ENCODE measurements at places on chromosomes 12 and 14.

DNA sequence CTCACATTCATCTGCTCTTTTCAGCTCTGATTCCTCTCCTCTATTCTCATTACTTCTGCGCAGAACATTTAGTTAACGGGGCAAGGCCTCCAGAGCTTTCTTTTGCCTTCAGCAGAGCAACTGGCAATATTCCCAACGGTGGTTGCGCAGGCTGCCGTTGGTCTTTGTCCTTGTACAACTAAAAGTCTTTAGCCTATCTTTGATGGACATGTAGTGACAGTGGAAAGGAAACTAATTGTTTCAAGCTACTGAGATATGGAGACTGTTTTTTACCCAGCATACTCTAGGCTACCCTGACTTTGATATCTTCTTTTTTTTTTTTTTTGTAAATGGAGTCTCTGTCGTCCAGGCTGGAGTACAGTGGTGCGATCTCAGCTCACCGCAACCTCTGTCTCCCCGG is 12.6 kb downstream of the R3HDM2 start:
- no peak for DNase-seq

GRCh38 chr12:11681207-11681606 is 31.7 kb downstream of the ETV6 start:
- no peak for DNase-seq

GRCh38 chr12:6782119-6782518 is 7.2 kb upstream of the CD4 start:
- DNase-seq = no peak

DNA sequence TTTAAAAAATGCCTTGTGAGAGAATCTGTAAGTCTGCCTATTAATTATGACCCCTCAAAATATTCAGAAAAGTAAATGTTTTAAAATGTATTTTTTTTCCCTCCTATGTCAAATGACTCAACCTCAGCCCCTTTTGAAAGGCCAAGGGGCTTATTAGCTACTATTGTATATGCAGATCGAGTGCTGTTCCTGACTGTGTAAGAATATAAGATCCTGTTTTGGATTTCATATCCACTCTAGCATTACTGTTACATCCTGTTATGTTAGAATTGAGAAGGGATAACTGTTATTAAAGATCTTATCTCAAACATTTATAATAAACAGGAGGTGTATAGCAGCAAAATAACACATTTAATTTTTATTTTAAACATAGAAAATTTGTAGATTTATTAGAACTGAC is 46.6 kb upstream of the TPH2 start:
- DNase-seq = no peak

GRCh38 chr12:93108985-93109384 is 179.9 kb upstream of the EEA1 start:
- no peak for DNase-seq

DNA sequence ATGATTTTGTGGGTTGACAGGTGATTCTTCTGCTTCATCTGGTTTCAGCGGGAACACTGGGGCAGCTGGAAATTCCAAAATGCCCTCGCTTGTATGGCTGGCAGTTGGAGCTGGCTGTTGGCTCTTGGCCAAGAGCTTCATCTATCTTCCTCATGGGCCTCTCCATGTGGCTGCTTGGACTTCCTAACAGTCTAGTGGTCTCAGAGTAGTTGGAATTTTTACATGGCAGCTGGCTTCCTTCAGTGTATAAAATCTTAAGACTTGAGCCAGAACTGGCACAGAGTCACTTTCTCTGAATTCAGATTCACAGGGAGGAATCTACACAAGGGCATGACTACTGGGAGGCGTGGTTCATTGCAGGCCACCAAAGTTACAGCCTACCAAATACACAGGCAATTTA is 204.9 kb upstream of the RMST start:
- DNase-seq = no peak

DNA sequence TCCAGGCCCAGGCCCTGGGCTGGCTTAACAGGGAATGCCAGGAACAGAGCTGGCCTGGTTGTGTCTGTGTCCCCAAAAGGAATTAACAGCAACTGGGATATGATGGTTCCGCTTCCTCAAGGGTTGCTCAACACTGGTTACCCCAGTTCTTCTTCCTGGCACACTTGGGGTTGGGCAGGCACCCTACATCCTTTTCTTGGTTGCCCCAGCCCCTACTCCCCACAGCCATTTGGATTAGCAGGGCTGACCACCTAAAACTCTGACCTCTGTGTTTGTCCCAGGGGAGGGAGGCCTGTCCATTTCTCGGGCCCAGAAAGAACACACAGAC is 30.8 kb downstream of the NCKAP5L start:
- DNase-seq = no peak

DNA sequence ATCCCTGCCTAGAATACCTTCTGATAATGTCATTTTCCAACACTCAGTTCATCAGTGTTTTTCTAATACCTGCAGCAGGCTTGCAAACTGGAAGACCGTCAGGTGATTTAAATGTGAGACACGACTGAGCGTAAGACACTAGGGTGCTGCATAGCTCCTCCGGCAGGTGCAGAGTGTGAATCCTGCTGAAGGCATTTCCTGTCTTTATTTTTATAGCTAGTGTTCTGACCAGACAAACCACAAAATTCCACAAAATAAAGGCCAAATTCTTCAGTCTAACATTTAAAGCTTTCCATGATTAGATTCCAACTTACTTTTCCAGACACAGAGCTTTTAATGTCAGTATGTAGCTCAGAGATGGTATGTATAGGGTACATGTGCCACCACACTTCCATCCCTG is 70.7 kb downstream of the BBS10 start:
- no peak for DNase-seq

DNA sequence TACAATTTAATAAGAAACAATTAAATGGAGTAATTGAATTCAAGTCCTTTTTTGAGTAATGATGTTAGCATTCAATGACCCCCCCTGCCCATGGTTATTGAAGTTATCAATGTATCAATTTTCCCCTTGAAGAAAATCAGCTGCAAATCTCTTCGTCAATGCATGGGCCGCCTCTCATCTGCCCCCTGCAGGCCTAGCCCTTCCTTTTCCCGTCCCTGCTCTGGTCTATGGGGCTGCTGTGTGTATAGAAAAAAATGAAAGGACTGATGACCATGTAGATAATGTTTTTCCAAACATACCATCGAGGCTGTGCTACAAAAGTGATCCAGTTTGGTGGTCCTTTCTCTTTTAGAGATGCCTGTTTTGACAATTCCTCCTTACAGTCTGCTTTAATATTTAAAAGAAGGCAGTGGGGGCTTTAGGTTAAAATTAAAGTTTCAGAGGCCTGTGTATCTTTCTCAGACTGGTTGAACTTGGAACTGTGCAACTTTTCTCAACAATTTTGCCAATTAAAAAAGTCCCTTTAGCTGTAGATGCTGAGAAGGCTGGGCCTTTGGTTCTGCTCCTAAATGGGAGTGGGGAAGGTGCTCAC is 98.4 kb downstream of the APAF1 start:
- DNase-seq = peak; percentile 53

DNA sequence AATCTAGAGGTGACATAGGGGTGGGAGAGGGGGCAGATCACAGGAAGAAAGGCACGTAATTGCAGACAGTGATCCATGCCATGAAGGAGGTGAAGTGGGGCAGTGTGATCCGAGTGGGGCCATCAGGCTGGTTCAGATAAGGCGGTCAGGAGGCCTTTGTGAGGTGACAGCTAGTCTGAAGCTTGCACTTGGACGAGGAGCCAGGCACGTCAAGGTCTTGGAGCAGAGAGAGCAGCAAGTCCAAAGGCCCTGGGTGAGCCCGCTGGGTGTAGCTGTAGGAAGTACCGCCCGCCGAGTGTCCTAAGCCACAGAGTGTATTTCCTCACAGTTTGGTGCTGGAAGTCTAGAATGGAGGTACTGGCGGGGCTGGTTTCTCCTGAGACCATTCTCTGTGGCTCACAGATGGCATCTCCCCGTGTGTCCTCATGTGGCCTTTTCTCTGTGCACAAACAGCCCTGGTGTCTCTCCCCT is 23.6 kb downstream of the RHOF start:
- no peak for DNase-seq

DNA sequence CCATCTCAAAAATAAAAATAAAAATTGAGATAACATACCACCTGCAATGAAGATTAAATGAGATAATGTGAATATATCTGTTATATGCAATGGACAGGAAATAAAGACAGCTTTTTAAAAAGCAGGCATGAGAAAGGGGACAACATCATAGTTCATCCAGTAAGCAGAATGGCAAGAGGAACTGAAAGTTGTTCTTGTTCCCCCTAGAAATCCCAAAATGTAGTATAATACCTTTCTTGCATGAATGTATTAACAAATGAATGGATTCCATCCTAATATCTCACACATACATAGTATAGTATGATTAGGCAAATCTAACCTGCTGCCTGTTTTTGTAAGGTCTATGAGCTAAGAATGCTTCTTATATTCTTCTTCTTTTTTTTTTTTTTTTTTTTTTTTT is 31.4 kb downstream of the FGD6 start:
- DNase-seq = no peak

DNA sequence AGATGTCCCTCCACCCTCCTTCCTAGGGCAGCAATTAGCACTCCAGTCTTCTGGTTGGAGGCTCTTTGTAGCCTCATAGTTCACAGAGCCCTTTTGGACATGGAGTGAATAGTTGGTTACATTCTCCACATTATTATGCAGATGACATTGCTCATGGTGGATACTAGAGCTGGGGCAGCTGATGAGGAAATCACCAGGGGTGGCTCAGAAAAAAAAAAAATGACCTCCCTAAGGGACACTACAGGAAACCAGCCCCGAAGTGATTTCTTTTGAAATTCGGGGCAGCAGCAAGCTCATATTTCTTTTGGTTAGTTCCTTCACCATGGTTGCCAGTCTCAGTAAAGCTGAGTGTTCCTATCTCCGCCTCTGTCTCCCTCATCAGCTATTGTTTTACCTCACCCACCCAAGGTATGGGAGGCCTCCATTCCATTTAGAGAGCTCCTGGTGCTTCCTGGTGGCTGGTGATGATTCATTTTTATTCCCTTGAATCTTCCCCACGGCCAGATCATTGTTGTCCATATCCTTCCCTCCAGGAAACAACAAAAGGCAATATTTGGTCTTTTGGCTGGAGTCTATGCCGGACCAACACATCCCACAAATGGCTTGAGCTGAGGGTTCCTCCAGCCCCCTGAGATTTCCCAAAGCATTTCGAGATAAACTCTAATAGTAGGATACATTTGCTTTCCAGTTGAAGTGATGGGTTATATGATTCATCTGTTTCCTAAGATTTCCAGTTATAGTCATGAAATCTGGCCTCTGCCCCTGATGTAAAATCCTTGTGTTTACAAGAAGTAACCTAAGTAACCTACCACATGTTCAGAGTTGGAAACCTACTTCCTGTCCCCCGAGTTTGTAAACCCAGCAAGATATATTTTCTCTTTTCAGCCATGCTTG is 56.2 kb upstream of the NID2 start:
- DNase-seq = peak; percentile 81

DNA sequence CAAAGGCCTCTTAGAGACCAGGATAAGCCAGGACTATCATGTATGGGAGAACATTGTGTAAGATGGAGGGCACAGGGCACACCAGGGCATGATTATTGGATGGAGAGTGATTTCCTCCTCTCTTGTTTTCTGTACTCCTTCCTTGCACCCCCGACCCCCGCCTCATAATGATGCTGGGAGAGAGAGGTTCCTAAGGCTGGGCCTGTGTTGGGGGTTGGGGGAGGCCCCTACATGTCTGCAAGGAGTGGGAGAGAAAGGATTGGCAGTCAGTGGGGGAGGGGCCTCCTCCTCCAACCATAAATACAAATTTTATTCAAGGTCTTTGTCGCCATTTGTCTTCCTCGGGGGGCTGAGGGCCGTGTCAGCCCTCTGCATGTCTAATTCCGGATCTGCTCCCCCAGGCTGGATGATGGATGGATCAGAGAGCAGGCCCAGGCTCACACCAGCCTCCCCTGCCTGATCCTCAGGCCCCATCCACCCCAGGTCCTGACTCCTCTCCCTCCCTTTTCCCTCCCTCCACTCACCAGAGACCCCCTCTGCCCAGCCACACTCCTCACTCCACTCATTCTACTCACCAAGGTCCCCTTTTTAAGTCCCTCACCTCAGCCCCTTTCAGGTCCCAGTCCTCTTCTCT is 2.0 kb upstream of the C1QL4 start:
- DNase-seq = no peak

DNA sequence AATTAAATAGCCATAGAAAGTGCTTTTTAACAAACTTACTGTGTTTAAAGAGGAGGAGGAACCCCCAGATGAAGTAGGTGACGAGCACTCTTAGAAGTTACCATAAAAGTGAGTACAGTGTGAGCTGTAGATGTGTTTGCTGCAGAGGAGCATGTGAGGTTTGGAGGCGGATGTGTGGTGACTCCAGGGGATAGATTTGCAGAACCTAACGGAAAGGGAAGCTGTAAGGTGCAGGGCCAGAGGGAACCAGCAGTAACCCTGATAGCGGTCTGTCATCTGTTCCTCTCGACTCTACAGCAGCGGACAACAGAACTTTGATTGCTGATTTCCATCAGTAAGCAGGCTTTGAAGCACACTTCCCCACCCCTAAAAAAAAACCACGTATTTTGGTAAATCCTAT is 5.2 kb downstream of the CALM1 start:
- no peak for DNase-seq

GRCh38 chr14:104202259-104203070 is 64.1 kb downstream of the KIF26A start:
- DNase-seq = no peak

Measured in ELF-1 (cell line).